D341Med (cell line): ENCODE measurements at places on chromosomes 12 and 14.

GRCh38 chr14:65349100-65349499 is 63.4 kb upstream of the FUT8 start:
- DNase-seq = no peak

- DNase-seq = peak; percentile 20
Observed at GRCh38 chr14:103894723-103895059, 33.6 kb upstream of the TDRD9 start.

GRCh38 chr14:33529787-33530757 is 420.8 kb downstream of the EGLN3 start:
- DNase-seq = no peak

DNA sequence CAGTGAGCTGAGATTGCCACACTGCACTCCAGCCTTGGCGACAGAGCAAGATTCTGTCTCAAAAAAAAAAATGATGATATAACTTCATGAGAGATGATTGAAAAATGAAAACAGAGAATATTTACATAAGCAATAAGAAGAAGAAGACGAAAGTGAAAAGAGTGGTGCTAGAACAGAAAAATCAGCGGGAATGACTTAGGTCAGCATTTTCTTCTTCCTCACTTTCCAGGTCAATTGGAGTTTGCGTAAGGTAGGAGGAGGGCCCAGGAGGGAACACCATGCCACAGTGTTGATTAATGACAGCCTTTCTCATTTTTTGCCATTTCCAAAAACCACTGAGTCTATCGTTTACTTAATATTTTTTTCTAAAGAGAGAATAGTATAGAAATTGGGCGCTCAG is 200.0 kb downstream of the SLC15A4 start:
- DNase-seq = no peak

- DNase-seq = no peak
Observed at GRCh38 chr14:103361867-103362266, 23.3 kb upstream of the MARK3 start.

GRCh38 chr12:89706986-89707702 is 1.5 kb downstream of the ATP2B1 start:
- peak; percentile 64 for DNase-seq

- no peak for DNase-seq
Observed at GRCh38 chr14:34387974-34388516, 74.0 kb downstream of the SPTSSA start.

- no peak for DNase-seq
Observed at GRCh38 chr12:86137936-86138335, 118.3 kb downstream of the MGAT4C start.

- peak; percentile 33 for DNase-seq
Observed at GRCh38 chr14:57139173-57139572, 129.5 kb downstream of the EXOC5 start.

DNA sequence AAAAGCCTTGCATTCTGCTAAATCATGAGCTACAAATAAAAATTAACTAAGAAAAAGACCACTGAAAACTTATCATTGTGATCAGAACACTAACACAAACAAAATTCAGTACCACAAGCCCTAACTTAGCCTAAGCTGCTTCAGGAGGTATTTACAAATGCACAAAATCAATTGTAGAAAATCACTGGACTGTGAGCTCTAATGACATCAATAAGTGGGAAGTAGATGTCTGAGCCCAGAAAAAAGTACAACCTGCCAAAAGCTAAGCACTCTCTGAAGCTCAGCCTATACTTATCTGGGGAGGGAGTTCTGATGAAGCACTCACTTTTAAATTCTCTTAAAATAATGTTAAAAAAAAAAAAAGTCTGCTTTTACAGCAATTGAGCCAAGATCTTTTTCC is 92.9 kb downstream of the SLCO1B1 start:
- no peak for DNase-seq

DNA sequence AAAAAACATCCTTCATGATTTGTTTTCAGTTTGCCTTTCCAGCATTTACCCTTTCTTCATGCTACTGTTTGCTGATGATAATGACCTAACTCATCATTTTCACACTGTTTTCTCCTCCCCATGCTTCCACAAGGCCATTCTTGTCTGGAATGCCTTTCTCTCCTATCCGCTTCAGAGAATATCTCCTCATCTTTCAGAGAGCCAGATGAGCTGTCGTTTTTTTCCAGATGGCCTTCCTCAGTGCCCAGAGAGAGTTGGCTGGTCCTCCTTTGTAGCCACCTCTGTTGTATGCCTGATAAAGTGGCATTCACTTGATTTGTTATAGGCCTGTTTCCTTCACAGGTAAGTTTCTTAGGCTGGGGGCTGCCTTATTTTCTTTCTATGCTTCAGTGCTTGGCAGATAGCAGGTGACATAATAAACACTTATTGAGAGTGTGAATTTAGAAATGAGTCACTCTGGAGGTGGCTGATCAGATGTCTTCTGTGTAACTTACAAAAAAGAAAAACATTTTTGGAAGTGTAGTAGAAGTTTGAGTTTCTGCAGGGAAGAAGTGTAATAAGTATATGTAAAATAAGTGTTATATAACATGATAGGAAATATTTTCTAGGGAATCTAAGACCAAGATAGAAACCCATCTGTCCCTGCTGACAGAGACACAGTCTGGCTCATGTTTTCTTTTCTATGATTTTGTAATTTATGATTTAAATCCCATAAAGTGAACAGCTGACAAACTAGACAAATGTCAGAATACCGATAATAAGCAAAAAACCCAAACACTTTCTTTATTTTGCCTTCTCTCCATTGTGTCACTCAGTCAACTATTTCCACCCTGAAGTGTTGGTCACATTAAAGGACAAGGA is 174.5 kb downstream of the DACT1 start:
- no peak for DNase-seq

DNA sequence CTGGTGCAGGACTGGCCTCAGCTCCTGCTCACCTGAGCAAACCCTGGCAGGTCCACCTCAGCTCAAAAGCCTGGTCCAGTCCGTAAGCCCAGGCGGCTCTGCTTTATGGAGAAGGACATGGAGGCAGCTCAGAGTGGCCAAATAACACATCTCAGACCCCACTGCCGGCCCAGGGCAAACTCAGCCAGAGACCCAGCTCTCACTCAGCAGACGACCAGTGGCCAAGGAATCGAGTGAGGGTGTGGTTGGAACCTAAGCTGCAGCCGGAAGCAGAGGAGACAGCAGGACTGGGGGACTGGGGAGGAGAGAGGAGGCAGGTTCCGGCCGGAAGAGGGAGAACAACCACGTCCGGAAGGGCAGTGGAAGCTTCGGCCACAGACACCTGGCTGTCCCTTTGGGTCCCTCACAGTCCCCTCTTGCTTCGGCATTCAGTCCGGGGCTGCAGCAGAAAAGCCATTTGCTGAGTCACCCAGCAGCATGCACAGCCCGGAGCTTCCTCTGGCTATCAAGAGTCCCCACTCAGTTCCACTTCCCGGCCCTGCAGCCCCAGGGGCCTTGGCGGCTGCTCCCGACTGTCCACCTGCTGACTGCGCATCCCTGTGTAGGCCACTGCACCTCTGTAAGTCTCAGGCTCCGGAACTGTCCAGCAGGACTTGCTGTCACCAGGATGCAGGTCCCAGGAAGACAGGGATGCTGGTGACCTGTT is 104.0 kb downstream of the CALM1 start:
- peak; percentile 30 for DNase-seq

- DNase-seq = no peak
Observed at GRCh38 chr12:124457287-124458219, 109.9 kb downstream of the NCOR2 start.

DNA sequence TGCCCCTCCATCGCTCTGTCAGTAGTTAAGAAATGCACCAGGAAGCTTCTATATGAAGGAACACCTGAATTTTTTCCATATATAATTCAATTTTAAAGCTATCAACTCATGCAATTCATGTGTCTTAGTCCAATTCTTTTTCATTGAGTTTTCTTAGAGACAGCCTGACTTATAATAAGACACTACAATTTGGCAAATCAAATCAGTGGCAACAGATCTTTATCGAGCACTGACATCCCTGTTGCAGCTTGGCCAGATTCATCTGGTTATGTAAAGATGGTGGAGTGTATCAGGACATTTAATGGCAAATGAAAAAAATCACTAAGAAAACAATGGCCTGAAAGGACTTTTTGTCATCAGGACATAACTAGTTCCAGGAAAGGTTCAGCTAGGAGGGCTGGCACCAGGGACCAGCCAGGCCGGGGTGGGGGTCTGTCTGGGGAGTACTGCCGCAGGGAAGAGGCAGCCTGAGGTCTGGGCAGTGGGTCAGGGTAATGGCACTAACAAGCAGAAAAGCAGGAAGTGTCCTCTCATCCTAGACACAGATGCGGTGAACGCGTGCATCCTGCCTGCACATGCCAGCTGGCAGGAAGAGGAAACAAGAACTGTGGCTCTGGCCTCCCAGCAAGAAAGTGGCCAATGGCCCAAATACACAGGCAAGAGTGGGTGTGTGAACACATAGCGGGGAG is 100.5 kb upstream of the LMNTD1 start:
- DNase-seq = no peak

DNA sequence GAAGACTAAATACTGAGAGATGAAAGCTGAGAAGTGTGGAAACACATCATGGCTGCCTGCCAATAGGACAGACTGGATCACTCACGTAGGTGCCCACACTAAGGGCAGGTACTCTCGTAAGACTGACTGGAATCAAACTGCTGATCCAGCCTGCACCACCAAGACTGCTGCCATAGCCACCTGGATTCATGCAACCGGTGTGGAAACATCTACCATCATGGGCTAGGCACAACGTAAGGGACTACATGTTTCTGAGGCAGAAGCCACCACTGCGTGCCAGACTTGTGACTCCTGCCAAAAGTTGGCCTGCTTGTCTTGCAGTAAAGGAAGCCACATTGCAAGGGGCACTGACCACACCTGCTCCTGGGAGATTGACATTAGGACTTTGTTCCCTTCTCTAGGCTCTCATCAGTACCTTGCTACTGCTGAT is 3.8 kb downstream of the POMT2 start:
- no peak for DNase-seq

DNA sequence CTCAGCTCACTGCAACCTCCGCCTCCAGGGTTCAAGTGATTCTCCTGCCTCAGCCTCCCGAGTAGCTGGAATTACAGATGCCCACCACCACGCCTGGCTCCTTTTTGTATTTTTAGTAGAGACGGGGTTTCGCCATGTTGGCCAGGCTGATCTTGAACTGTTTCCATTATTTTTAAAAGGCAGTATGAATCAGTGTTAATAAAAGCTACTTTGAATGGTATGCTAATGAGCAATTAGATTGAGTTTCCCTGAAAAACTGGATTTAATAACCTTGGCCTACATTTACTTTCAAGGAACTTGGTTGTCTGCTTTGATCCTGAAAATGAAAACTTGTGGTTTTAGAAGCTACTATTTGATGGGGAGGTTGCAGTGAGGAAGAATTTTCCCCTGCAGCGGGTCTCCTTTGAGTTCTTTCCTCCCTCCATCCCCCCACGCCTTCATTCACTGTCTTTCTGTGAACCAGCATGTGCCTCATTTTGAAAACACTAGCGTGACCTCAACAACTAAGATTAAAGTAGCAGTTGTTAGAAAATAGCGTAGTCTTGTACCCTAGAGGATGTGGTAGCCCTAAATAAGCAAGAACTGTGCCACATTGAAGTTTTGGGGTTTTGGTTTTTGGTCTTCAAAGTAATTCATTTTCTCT is 17.8 kb upstream of the RPS6KA5 start:
- no peak for DNase-seq

GRCh38 chr14:49497725-49498348 is 88.3 kb downstream of the RPS29 start:
- DNase-seq = peak; percentile 60

DNA sequence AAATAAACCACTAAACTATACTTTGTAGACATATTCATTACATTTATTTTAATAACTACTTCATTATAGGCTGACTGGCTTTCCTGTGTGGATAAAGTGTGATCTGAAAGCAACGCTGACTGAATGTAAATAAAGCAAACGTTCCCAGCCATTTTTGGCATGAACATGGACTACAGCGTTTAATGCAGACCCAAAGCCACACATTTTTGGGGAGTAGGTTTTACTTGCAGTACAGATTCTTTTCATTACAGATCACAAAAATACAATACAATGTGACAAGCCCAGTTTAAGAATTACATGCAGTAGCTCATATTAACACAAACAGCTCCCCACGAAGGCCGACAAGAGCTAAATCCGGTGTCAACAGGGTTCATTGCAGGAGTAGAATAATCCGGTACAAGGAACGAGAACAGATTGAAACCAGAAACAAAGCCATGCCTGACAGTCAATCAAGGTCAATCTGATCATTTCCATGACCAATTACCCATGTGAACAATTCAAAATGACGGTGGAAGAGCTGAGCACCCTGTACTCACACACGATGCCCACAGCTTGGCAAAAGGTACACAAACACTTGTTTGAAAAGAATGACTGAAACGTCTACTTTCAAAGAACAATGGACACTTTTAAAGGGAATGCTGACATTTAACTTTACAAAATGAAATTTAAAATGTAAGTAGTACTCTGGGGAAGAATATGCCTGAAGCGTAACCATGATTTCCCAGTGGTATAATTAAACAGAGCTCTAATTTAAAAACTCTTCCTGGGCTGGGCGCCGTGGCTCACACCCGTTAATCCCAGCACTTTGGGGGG is 5.3 kb downstream of the BAG5 start:
- DNase-seq = no peak

- no peak for DNase-seq
Observed at GRCh38 chr12:104458694-104459367, 2.1 kb downstream of the CHST11 start.

GRCh38 chr12:78018939-78019338 is 188.2 kb downstream of the NAV3 start:
- no peak for DNase-seq

DNA sequence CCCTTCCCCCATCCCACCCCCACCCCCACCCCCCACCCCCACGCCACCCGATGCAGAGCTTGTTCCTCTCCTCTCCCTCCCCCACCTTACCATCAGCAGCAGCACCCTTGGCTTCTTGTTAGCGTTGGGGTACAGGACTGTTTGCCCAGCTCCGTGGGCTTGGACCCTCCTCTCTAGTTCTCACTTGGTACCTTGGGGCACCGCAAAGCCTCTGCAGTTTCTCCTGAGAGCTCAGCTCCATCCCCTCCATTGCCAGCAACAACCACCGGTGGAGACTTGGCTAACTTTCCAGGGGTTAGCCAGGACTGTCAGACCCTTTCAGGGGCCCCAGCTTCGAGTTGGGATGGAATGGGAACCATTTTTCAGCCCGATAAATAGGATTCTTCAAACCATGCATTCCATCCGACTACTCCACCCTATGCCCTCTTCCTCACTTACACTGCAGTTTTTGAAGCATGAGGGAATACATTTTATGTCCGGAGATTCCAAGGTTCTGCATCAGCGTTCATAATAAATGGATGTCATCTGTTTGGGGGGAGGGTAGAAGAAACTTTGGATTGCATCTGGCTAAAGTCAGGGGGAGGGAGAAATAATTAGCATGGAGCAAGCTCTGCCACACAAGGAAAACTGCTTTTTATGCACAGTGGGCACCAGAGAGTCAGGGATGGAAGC is 1.1 kb downstream of the SCN8A start:
- no peak for DNase-seq

- DNase-seq = no peak
Observed at GRCh38 chr14:38547961-38548490, 292.1 kb upstream of the CLEC14A start.

DNA sequence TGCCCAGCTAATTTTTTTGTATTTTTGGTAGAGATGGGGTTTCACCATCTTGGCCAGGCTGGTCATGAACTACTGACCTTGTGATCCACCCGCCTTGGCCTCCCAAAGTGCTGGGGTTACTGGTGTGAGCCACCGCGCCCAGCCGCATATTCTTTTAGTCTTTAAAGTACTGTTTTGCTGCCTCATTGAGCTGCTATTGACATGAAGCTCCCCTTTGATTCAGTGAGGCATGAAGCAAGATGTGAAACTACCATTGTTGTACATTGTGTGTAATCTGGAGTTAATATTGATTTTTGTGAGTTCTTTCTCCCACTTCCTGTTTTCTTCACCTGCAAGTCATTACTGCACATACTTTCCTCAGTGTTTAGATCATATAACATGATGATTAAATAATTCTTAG is 80.8 kb downstream of the MNAT1 start:
- DNase-seq = no peak
